Activated CD4-positive, CD25-positive, alpha-beta regulatory T cell treated with anti-CD3 and anti-CD28 coated beads, Interleukin-2, amount 50 U/mL, for 72 hours (primary cell): ENCODE measurements at places on chromosomes 2 and 18.

DNA sequence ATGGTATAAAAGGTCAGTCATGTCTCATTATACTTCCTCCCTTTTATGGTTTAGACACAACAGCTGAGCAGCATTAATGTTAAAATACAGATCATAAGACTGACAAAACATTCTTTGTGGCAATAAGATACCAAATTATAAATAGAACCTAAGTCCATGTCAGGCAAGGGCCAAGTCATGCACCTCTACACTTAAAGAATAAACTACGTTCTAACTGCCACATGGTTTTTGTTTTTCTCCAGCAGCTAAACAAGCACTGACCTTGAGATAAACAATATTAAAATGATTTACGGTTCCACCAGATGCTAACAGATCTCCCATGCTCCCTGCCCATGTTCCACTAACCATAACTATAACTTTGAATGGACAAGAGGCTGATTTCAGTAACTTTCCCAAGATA is 368.6 kb upstream of the TFPI start:
- DNase-seq: no peak

DNA sequence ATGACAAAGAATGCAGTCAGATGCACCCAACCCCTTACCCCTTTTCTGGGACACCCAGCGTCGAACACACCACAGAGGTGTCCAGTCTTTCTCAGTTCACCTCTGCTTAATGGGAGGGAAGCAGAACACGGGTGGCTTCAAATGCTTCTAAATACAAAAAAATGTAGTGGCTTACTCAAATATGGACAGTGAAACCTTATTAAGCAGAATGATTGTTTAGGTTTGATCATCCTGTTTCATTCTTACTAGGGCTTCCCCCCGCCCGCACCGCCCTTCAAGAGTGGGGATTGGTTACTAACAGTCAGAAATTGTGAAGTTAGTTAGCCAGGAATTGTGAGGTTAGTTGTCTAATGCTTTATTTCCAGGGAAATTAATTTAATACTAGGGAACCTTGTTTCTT is 21.6 kb downstream of the ATG16L1 start:
- no peak for DNase-seq

- no peak for DNase-seq
These were observed 173.5 kb downstream of the ATAD2B start for GRCh38 chr2:23753291-23754010.

- no peak for DNase-seq
These were observed 34.4 kb upstream of the CYP27C1 start for GRCh38 chr2:127254386-127254981.

DNA sequence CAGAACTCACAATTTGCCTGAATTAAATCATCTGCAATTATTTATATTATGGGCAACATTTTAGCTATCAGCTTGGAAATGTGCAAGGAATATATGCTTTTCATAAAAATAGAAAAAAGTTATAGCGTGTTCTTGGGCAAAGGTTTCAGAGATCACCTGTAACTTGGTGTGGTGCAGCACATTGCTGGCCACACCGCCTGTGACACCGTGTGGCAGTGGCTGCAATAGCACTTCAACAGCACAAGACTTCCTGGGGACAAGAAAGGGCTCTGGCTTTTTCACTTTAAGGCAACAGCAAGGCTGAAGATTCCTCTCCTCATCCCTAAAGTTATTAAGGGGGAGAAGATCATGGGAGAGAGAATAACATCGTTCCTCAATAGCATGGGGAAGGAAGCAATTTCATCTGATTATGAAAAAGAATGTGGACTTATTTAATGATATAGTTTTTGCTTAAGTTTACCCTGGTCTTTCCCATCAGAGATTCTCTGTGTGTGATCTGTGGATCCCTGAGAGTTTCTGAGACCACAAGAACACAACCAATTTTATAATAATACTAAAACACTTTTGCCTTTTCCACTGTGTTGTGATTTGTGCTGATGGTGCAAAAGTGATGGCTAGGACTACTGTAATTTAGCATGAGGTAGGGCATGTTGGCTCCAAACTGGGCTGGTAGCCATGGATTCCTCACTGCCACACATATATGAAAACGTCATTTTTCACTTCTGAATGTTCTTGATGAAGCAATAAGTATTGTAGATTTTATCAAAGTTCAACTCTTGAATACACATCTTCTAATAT is 15.0 kb upstream of the SERPINB3 start:
- DNase-seq: no peak

GRCh38 chr2:101763496-101764333 is 66.2 kb downstream of the MAP4K4 start:
- no peak for DNase-seq

DNA sequence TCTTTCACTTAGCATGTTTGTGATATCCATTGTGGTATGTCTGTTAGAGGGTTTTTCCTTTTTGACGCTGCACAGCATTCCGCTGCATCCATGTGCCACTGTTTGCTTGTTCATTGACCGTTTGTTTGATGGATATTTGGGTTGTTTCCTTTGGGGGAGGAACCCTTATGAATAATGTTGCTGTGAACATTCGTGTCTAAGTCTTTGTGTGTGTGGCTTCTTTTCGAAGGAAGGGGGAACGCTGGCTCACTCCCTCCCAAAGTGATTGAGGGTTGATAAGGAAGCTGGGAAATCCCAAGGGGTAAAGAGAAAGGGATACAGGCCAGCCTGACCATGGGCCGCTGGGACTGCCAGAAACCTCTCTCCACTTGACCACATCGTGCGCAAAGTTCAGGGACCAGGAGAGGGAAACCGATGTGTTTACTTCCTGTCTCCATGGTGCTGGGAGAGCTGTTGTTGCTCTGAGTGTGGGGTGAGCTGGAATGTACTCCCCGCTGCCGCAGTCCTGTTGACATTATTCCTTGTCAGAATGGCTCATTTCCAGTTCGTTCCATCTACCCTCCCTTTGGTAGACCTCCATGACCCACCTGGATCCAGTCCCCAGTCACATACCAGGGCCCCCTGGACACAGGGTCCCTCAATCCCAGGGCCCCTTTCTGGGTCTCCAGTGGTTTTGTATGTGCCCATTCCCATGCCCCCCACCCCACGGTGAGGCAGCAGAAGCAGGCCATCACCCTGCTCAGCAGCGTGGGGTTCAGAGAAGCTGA is 39.6 kb downstream of the HS1BP3 start:
- DNase-seq: no peak

- no peak for DNase-seq
These were observed 166.7 kb downstream of the MCFD2 start for GRCh38 chr2:46748735-46749531.

- DNase-seq: no peak
These were observed 429.5 kb downstream of the ZNF521 start for GRCh38 chr18:24922491-24922890.

GRCh38 chr2:162265666-162266459 is 22.6 kb upstream of the FAP start:
- no peak for DNase-seq

DNA sequence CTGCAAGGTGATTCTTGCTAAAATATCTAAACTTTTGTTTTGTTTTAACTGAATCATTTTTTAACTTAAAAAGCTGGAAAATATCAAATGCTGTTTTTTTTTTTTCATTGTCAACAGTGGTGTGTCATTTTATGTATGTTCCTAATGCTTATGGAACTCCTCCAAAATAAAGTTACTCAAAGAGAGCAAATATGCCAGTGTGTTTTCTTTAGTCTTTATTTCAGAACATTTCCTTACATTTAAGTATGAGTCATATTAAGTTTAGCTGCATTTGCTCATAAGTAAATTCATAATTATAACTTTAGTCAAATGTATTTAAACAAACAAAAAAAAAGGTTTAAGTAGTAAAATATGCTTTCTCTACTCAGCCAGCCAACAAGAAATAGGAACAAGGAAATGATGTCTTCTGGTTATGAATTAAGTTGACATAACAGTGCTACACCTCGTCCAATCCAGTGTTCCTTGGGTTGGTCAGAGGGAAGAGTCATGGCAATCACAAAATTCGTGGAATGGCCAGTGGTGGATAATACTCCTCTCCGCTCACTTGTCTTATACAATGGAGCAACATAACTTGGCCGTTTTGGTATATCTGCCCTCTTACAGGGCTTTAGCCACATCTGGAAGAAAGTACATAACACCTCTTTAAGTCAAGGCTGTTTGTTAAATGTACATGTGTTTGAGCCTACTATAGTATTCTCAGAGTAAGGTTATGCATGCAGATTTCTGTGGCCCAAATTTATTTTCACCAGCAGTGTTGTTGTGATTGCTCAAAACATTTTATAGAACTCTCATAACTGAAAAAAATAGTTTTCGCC is 80.7 kb downstream of the SLC39A10 start:
- no peak for DNase-seq

DNA sequence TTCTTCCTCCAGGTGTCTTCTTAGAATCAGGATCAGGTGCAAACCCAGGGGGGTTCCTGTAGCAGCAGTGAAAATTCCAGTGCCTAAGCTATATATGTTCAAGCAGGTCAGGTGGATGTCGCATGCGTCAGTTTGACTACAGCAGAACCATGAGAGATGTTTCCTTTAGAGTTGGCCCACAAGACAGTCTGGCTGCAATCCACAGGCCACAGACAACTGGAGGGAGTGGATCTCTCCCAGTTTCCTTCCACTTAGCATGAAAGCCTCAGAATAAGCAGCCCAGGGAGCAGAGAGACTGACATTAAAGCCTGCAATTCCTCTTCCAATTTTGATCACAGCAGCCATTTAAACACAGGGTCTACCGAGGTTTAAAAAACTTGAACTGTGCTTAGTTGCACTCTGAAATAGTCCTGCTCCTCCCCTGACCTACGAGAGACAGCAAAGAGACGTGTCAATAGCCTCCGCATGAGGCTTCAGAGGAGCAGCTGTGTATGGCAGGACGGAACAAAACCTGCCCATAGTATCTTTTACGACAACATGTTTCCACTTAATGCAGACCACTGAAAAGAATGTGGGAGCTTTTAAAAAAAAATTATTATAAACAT is 988 bp upstream of the KCNE4 start:
- DNase-seq: no peak

- DNase-seq: no peak
These were observed 126.2 kb downstream of the DPP4 start for GRCh38 chr2:161947836-161948235.

- DNase-seq: no peak
These were observed 7.4 kb upstream of the MBOAT2 start for GRCh38 chr2:9010866-9011265.

GRCh38 chr2:202196727-202197126 is 41.7 kb downstream of the SUMO1 start:
- no peak for DNase-seq
